Peyer's patch (tissue), 4 donors: ENCODE measurements at places on chromosomes 11 and 22. TPM values are rescaled to one million over a fixed set of nuclear protein-coding genes. Genes with fewer than 3 reads are reported as not detected.

Gene SCUBE2
- 3.1 TPM for total RNA-seq

Gene OR6T1
- total RNA-seq: not detected

Gene RHOD
- 24.5 TPM for total RNA-seq

Gene OR1S1
- not detected for total RNA-seq

Gene ZFTA
- total RNA-seq: 3.7 TPM

Gene SERPING1
- 111 TPM for total RNA-seq

Gene NCF4
- total RNA-seq: 175 TPM

Gene P2RY2
- 35.5 TPM for total RNA-seq

Gene EFCAB6
- 0.35 TPM for total RNA-seq

Gene SLC29A2
- total RNA-seq: 16.0 TPM

Gene RELA
- 46.6 TPM for total RNA-seq

Gene MUC5B
- 18.9 TPM for total RNA-seq

Gene DBX1
- not detected for total RNA-seq

Gene NOL12
- total RNA-seq: 144 TPM

Gene SCN4B
- total RNA-seq: 0.54 TPM

Gene PYGM
- total RNA-seq: 2.5 TPM

Gene TMEM132A
- 5.1 TPM for total RNA-seq

Gene RAB39A
- 0.67 TPM for total RNA-seq

Gene PAK1
- total RNA-seq: 127 TPM

Gene CARNS1
- total RNA-seq: not detected

Gene BIK
- 7.4 TPM for total RNA-seq

Gene OR10D3
- total RNA-seq: not detected

Gene ZBTB16
- 154 TPM for total RNA-seq

Gene INPP5J
- total RNA-seq: 18.2 TPM

Gene AIP
- 75.9 TPM for total RNA-seq

Gene PLAAT5
- total RNA-seq: not detected

Gene OR56A1
- total RNA-seq: not detected

Gene CASP5
- total RNA-seq: 27.5 TPM

Gene MS4A6A
- total RNA-seq: 7.4 TPM

Gene XRRA1
- 45.9 TPM for total RNA-seq

Gene CHRDL2
- total RNA-seq: not detected

Gene APOL4
- 0.35 TPM for total RNA-seq

Gene PGA5
- total RNA-seq: not detected

Gene CBLIF
- total RNA-seq: not detected

Gene SLC22A25
- not detected for total RNA-seq

Gene RAG1
- total RNA-seq: 3.5 TPM

Gene PLAAT2
- 85.2 TPM for total RNA-seq

Gene VWCE
- 1.2 TPM for total RNA-seq

Gene ARHGAP8
- 19.2 TPM for total RNA-seq

Gene NUDT8
- total RNA-seq: 64.1 TPM

Gene RBMXL2
- not detected for total RNA-seq

Gene SPTBN2
- 1.7 TPM for total RNA-seq

Gene MPPED2
- not detected for total RNA-seq

Gene OR8D4
- not detected for total RNA-seq

Gene TSKU
- total RNA-seq: 152 TPM

Gene CD3E
- total RNA-seq: 8.8 TPM

Gene IFITM1
- 45.9 TPM for total RNA-seq

Gene WNT11
- total RNA-seq: 7.0 TPM

Gene C22orf31
- not detected for total RNA-seq

Gene PHETA2
- total RNA-seq: 5.8 TPM

Gene C11orf21
- 1.3 TPM for total RNA-seq

Gene HEPHL1
- total RNA-seq: not detected

Gene MPZL2
- total RNA-seq: 32.4 TPM

Gene MAPK1
- 41.0 TPM for total RNA-seq

Gene EPS8L2
- 710 TPM for total RNA-seq

Gene MRGPRX4
- not detected for total RNA-seq
